GM18507 (cell line): ENCODE measurements at places on chromosomes 5 and 9.

- no peak for DNase-seq
These were observed 73.8 kb downstream of the LHFPL2 start for GRCh38 chr5:78574731-78575161.

DNA sequence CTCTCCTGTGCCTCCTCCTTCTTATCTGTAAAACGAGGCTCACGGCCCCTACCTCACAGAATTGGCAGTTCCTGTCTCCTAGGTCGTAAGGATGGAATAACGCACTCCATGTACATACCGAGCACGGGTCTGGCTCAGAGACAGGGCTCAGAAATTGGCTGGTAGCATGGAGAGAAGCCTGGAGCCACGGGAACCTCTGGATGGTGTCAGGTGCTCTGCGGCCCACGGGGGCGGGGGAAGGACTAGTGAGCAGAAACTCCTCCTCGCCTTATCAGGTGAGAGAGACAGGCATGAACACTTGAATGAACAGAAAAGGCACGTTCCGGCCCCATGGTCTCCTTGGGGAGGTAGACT lies 15.4 kb upstream of the C5orf47 start:
- no peak for DNase-seq

- no peak for DNase-seq
These were observed 84.8 kb downstream of the TLE1 start for GRCh38 chr9:81604306-81605169.

DNA sequence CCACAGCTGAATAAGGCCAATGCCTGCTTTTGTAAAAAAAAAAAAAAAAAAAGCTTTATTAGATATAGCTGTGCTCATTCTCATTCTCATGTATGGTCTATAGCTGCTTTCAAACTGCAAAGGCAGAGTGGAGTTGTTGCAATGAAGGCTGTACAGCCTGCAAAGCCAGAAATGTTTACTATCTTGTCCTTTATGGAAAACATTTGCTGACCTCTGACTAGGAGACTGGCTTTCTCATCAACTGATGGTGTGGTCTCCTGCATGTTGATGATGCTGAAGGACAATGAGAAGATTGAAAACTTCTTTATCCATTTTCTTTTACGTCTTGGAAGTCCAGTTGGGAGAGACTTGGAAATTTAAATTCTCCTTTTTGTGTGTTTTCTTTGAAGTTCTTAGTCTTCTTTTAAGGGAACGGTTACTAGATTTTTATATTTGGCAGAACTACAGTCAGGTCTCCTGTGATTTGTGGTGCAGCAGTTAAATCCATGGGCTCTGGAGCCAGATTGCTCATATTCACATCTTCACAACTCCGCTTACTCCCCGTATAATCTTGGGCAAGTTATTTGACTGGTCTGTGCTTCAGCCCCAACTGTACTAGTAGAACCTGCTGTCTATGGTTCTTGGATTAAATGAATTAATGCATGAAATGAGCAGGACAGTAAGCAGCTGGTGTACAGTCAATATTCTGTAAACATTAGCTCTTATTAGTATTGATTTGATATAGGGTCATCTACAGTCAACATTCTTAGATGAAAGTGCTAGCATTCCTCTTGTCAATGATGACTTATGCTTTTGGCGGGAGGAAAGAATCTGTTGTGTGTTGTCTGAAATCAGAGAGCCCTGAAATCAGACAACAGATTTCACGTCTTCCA lies 39.7 kb upstream of the BASP1 start:
- DNase-seq = no peak

GRCh38 chr5:137791799-137792198 lies 37.6 kb upstream of the HNRNPA0 start:
- no peak for DNase-seq

DNA sequence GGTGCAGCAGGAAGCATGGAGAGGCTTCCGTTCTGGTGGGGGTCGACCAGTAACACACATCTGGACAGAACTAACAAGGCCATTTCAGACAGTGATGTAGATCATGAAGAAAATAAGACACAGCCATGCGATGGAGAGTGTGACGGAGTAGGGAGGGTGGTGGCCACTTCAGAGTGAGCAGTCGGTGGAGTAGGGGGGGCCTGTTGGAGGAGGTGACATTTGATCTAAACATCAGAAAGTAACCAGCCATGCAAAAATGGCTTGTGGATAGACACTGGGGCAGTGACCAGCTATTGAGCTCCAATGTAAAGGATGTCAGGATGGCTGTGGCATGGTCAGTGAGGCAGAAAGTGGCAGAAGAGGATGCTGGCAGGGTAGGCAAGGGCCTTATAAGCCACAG lies 65.9 kb downstream of the PPARGC1B start:
- DNase-seq = no peak

- no peak for DNase-seq
These were observed 98.5 kb downstream of the MAMDC2 start for GRCh38 chr9:70142101-70142500.

GRCh38 chr5:56142614-56143372 lies 90.3 kb downstream of the ANKRD55 start:
- DNase-seq = peak; percentile 39

DNA sequence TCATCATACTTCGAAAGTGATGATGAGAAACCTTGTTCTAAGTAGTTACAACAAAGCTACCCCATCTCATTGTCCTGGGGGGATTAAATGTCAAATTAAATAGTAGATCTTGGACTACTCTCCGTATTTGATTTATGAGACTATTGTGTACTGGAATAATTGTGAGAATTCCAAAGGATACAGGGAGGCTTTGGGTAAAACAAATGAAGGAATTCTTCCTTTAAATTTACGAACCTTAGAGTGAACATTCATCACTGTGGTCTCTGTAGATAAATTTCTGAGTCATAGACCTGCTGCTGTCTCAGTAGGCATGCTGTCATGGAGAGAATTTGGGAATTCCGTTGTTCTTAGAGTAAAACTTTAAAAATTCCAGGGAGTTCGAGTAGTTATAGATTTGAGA lies 836.2 kb downstream of the DNAH5 start:
- DNase-seq = no peak

GRCh38 chr5:171415115-171415730 lies 4.2 kb upstream of the FGF18 start:
- no peak for DNase-seq

GRCh38 chr5:102865510-102866236 lies 110.6 kb downstream of the PAM start:
- peak; percentile 17 for DNase-seq

GRCh38 chr9:35398651-35399335 lies 91.1 kb upstream of the RUSC2 start:
- DNase-seq = no peak

DNA sequence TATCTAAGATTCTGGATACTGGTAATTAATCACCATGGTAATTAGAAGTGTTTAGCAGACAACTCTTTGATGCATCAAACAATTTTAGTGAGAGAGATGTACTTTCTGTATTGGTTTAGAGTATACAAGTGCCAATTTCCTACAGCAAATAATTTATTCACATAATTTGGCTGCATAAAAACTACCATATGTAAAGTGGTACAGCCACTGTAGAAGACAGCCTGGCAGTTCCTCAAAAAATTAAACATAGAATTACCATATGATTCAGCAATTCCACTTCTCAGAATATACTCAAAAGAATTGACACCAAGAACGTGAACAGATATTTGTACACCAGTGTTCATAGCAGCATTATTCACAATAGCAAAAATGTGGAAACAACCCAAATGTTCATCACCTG lies 36.2 kb downstream of the PHAX start:
- no peak for DNase-seq

DNA sequence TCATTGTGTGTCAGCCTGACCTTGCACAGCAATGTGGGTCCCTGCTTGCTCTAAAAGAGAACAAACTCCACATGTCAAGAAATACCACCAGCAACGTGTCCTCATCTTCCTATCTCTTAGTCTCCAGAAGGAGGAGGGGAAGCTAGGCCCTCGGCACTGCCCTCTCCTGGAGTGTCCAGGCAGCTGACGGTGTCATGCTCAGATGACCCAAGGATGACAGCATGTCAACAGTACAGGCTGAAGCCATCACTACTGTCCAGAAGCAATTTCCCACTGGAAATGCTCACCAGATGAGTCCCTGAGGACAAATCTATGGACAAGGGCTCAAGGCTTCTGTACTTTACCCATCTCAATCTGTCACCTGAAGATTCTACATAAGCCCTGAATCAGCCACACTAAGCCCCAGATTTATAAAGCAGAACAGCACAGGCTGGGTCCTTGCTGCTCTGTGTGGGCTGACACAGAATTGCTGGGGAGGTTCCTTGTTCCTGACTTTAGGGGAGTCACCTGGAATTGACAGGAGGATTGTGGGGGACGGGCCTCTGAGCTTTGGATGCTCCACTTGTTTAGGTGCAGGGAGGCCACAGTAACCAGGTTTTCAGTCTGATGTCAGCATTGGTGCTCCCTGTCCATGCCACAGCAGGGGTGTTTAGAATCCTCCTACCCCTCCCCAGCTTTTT lies 210.2 kb downstream of the DAB2IP start:
- no peak for DNase-seq

GRCh38 chr9:76441551-76442322 lies 17.2 kb upstream of the GCNT1 start:
- no peak for DNase-seq

- no peak for DNase-seq
These were observed 20.6 kb downstream of the FAM240B start for GRCh38 chr9:38699337-38699736.

DNA sequence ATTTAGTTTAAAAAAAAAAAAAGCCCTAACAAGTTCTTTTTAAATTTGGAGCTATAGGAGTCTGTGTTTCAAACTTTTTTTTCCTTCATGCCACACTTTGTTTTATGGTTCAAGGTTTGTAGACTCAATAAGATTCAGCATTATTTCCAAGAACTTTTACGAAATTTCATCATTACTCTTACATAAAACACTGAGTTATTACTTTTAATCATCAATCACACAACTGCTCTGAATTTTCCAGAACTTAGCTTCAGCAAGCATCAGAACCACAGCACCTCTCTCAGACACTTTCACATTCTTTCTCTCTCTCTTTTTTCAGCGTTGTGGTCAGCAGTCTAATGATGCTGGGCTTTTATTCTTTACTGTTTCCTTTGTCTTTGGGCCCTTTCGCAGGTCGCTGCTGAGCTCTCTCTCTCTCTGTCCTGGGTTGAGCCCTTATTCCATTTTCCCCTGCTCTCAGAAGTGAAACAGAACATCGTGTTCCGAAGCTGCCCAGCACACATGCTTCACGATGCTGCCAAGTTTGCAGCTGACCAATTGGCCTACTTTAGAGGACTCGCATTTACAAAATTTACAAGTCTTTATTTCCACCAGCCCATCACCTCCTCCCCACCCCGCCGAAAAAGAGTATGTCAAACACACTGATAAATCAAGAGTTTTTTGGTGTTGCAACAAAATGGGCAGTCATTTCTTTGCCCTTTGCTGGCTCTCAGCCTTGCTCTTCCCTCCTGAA lies 44.6 kb upstream of the PIK3R1 start:
- DNase-seq = no peak

DNA sequence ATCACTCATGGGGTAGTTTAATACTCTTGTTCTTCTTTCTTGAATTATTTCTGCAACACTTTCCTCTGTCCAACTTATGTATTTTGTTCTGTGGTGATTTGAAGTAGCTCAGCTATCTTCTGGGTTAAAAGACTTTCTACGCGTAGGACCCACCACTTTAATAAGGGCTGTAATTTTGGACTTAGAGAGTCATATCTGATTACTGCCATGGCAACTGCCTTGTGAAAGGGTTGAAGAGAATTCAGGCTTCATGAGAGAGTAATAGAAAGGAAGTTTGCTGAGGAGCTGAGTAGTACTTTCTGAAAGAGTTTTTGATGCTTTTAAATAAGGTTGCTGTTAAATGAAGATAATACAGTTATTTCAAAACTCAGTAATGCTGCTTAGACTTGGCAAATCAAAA lies 89.5 kb downstream of the TLE4 start:
- no peak for DNase-seq

DNA sequence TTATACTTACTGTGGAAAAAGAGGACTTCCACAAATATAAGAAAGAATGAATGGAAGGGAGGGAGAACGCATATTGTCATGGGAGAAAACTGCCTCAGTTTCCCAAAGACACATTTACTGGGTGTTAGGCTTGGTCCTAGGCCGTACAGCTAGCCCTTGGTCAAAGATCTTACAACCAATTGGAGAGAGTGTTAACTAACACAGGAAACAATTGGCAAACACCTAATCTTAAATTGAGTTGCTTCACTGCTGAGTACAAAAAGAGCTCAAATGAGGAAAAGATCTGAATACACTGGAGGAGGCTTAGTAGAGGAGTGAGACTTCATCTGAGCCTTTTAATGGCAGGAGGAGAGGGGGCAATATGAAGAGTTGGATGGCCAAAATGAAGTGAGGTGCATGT lies 161.7 kb downstream of the GLIS3 start:
- no peak for DNase-seq

GRCh38 chr5:59798862-59799667 lies 94.5 kb downstream of the PDE4D start:
- no peak for DNase-seq

- no peak for DNase-seq
These were observed 1.1 kb upstream of the SEMA4D start for GRCh38 chr9:89498852-89499480.

DNA sequence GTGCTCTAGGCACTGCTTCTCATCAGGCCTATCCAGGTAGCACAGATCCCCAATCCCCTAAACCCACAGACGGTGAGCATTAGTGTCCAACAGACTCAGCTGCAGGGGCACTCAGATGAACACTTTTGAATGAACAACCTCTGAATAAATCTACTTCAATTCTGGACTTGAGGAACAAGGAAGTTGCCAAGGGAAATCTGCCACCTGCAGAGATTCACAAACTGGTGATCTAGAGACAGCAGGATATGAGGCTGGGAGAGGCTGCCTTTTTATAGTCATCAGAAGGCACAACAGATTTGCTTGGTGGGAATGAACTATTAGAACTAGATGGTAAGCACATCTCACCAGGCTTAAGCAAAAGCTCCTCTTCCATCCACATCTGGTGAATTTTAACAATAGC lies 7.0 kb upstream of the HK3 start:
- DNase-seq = no peak

- no peak for DNase-seq
These were observed 22.5 kb upstream of the HMGCS1 start for GRCh38 chr5:43335681-43336080.
